Hepatocyte (in vitro differentiated cells): ENCODE measurements at places on chromosomes 7 and 10.
A peak's percentile ranks its signal among the peaks of the same experiment; 100 is the strongest.

DNA sequence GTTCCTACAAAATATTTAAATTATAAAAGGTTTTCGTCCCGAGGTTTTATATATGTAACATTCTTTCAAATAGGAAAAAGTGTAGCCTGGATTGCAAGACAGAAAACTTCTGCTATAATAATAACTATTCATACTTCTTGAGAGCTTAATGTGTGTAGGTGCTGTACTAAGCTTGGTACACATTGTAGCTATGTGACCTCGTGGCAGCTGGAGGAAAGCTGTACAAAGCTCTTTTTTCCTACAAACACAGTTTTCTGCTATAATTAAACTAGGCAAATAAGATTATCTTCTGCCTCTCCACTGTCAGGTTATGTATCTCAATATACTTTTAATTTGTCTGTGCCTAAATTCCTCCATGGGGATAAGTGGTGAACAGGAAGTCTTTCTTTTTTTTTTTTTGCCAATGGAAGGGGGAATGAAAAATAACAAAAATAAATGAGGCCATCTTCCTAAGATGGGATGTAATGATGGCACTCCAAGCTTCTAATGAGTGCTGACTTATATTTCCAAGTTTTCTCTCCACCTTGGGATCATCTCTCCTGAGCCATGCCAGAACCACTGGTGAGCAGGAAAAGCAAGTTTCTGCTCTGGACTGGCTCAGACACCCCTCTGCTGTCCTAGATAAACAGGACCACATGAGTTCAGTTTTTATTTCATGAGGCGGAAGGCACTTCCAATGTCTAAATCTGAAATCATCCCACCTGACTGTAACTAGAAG lies 9.9 kb downstream of the SGMS1 start:
- DNase-seq: no peak

- DNase-seq: no peak
Measured at GRCh38 chr7:94012746-94013145, 8.6 kb upstream of the BET1 start.

DNA sequence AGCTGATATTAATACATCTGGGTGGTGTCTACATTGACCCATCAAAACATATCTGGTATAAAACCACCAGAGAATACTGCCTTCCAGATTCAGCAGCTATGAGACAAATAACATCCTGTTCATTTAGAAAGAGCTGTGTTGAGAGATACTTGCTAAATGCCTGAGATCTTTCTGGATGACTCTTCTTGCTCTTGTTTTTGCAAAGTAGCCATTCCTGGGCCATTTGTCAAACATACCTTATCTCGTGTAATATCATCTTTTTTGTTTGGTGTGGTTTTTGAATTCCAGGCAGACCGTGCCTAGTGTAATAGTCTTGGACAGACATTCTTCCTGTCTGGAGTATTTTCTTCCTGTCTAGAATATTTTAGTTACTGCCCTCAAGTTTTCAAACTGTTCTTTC lies 74.7 kb upstream of the PRR15 start:
- DNase-seq: peak; percentile 20

- peak; percentile 52 for DNase-seq
Measured at GRCh38 chr10:16891375-16892313, 74.4 kb upstream of the RSU1 start.

DNA sequence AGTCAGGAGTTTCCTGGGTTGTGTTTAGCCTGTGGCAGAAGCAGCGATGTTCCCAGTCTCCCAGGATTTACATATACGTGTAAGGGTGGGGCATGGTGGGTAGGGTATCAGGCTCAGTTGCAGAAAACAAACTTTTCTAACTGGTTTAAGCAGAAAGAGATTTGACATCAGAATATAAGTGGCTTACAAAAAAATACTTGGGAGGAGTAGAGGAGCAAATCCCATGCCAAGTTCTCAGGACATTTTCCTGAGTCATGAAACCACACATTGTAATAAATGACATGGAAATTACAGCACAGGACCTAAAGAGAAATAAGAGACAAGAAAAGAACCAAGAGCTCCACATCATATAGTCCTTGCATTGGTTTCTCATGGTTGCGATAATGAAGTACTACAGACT lies 26.2 kb upstream of the FRMD4A start:
- no peak for DNase-seq

GRCh38 chr7:14024406-14024805 lies 34.9 kb upstream of the ETV1 start:
- no peak for DNase-seq

DNA sequence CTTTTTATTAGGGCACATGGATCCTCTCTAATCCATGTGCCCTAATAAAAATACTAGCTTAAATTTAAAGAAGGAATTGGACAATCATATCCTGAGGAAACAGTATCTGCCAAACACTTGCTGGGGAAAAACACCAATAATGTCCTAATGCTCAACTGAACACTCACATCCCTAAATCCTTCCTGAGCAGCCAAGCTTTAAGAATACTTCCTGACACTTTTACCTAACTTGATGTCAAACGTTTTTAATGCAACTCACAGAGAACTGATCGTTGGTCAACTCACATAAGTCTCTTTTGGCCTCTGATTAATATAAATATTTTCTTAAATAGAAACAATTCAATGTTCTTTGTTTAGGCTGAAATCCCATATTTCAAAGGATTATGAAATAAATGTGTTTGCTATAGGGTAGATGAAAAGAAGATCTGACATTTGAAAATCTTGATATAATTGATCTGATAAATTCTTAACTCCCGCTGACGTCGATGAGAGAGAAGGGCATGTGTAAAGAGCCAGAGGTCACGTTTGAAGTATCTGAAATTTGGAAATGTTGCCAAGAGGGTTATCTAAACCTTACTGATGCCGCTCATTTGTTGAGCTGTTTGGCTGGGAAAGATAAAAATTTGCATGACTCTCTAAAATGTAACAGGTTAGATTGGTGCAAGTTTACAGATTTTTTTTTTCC lies 122.8 kb upstream of the RHOBTB1 start:
- no peak for DNase-seq

GRCh38 chr7:32218154-32218467 lies 147.9 kb upstream of the PDE1C start:
- DNase-seq: no peak
